ENCODE measurements at places on chromosomes 12 and 14.

- DNase-seq, result no peak
Observed at GRCh38 chr12:4201333-4202100, 72.0 kb upstream of the CCND2 start.

DNA sequence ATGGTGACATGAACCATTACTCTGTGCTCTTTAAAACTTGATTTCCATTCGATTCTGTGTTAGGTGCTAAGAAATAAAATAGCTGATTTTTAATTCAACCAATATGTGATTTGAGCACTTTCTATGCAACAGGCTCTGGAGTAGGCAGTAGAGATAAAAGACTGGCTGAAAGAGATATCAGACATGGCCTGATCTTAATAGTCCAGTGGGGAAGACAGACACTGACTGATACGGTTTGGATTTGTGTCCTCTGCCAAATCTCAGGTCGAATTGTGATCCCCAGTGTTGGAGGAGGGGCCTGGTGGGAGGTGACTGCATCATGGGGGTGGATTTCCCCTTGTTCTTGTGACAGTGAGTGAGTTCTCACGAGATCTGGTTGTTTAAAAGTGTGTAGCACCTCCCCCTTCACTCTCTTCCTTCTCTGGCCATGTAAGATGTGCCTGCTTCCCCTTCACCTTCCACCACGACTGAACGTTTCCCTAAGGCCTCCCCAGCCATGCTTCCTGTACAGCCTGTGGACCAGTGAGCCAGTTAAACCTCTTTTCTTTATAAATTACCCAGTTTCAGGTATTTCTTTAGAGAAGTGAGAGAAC is 128.6 kb downstream of the PPM1H start:
- no peak for DNase-seq

DNA sequence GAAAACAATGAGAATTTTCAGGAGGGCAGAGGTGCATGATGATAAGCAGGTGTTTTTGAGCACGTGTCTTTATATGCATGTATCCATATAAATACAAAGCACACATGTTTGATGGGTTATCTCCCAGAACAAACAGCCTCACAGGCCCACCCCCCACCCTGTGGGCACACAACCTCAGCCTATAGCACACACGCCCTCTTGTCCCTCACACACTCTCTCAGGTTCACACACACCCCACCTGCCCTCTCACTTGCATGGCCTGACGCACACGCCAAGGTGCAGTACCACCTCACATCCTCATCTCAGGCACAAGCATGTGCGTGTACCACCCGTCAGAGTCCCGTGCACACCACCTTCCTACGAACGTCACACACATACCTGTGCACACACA is 8.6 kb upstream of the KRT8 start:
- no peak for DNase-seq

DNA sequence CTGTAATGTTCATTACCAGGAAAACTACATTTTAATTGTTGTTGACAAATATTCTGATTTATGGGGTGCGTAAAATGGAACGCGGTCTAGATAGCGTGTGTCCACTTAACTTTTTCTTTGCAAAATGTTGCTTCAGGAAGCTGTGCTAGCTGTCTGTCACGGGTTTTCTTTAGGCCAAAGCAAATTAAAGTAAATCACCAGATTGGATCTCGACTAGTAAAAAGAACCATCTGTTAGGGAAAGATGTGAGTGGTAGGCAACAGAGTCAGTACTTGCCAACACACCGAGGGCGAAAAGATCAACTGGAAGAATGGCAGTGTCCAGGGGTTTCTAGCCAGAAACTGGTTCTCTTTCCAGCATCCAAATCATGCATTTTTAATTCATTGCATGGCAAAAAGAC is 404.9 kb upstream of the TMPO start:
- DNase-seq, result no peak

GRCh38 chr14:80215756-80216581 is 4.7 kb upstream of the DIO2 start:
- DNase-seq, result no peak

DNA sequence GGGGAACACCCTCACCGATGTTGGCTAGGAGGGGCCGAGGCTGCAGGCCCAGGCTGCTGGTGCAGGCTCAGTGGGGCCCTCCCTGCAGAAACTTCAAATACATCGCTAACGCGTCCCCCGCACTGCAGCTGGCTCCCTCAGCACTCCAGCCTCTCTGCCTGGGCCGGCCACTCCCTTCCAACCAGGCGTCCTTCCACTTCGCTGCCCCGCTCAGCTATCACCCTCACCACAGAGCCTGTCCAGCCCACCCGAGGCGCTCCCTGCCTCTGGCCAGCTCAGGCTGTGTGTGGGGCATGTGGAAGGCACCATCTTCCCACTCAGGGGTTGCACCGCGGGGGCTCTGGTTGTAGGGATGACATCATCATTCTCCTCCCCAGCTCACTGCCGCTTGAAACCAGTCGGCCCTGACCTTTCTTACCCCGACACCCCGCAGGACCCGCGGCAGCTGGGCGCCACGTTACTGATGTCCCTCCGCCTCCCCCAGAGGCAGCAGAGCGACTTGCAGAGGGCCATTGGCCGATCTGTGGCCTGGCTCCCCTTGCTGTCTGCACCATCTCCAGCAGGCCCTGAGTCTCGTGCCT is 199.9 kb upstream of the RTL1 start:
- DNase-seq, result no peak

DNA sequence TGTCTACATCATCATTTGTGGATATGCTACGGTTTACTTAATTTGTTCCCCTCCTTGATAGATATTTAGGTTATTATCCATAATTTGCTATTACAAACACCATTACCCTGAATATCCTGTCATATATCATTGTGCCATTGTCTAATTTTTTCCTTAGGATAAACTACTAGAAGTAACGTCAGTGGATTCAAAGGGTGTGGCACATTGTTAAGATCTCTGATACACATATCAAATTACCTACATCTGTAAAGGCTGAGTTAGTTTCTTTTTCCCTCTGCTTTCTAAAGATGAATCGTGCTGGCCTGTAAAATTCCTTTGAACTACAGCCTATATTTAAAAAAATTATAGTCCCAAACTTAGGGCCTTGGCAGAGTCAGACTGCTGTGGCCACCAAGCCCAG is 53.9 kb upstream of the STRN3 start:
- DNase-seq, result no peak

DNA sequence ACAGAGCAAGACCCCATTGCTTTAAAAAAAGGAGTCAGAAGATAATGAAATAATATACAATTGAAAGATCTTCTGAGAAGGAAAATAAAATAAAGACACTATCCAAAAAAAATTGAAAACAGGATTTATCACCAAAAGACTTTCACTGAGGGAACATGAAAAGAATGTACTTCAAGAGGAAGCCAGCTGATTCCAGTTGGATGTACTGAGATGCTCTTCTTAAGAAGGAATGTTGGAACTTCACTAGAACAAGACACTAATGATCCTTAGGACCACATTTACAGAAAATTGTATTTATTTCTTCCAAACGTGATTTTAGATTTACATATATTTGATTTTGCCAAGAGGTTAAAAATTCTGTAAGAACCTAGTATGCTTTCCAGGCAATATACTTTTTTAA is 65.6 kb upstream of the CNOT2 start:
- DNase-seq, result no peak

GRCh38 chr14:102523569-102524450 is 14.2 kb upstream of the ANKRD9 start:
- DNase-seq, result no peak

GRCh38 chr12:23684121-23684520 is 265.3 kb downstream of the SOX5 start:
- no peak for DNase-seq

All from stimulated activated CD4-positive, alpha-beta T cell treated with anti-CD3 and anti-CD28 coated beads, Interleukin-2, amount 100 ng/mL, for 48 hours (primary cell).